A549 treated with DMSO at 1 μM for 4 hours (cell line): ENCODE measurements at places on chromosomes 11 and 22. TPM values are rescaled to one million over a fixed set of nuclear protein-coding genes. Genes with fewer than 3 reads are reported as not detected.

CTSF gene
- 32.4 to 36.0 TPM (median 34.3 TPM) in 5 replicates for total RNA-seq

SAA4 gene
- total RNA-seq, result not detected in 5 replicates

BIK gene
- total RNA-seq, result 0.61 to 1.5 TPM (median 0.91 TPM) in 5 replicates

OR8G5 gene
- total RNA-seq, result not detected in 5 replicates

ELFN2 gene
- total RNA-seq, result 6.2 to 10.0 TPM (median 8.2 TPM) in 5 replicates

HOATZ gene
- not detected in 5 replicates for total RNA-seq

OR5T1 gene
- not detected in 5 replicates for total RNA-seq

PANX3 gene
- total RNA-seq, result not detected in 5 replicates

INSC gene
- total RNA-seq, result not detected in 5 replicates

PTS gene
- total RNA-seq, result 27.4 to 33.6 TPM (median 32.2 TPM) in 5 replicates

TMPRSS4 gene
- 0.13 TPM in 1 of 5 replicates, not detected in the others for total RNA-seq

SAA1 gene
- total RNA-seq, result 0.24 to 0.55 TPM (median 0.43 TPM) in 4 of 5 replicates, not detected in the other

RHOD gene
- 32.0 to 43.4 TPM (median 40.4 TPM) in 5 replicates for total RNA-seq

LZTR1 gene
- total RNA-seq, result 11.3 to 20.2 TPM (median 18.6 TPM) in 5 replicates
